ENCODE measurements at places on chromosomes 2 and 18. TPM values are rescaled to one million over a fixed set of nuclear protein-coding genes. Genes with fewer than 3 reads are reported as not detected.

The ZNF396 gene
- total RNA-seq, result 1.4 TPM

The ARHGAP28 gene
- total RNA-seq, result 0.66 TPM

DNA sequence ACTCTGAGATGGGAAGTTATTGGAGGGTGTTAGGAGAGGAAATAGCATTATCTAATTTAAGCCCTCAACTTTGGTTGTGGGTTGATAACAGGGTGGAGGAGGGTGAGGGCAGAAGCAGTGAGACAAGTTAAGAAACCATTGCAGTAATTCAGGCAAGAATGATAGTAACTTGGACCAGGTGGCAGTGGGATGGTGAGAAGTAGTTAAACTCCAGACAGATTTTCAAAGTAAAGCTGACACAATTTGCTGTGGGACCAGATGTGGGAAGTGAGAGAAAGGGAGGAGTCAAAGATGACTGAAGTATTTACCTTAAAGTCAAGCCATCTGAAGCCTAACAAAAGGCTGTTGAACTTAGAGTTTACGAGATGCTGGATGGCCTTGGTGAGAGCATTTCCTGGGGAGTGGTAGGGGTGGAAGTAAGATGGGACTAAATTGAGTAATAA is 163.2 kb upstream of the KLF7 start:
- no peak for DNase-seq

DNA sequence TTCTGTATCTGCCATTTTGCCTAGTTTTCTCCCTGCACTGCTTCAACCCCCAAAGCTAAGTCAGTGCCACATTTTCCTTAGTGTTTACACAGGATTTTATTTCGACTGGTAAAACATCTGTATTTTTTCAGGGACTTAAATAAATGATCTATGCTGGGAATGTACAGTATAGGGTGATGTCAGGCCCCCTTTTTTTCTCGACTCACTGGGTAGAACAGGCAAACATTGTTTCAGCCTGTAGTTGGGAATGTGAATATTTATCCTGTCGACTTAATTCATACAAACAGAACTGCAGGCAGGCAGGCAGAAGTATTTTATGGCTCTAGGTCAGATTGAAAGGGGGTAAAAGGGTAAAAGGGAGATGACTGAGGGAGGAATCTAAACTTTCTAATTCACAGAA is 123.5 kb upstream of the ZFP36L2 start:
- no peak for DNase-seq

- no peak for DNase-seq
Measured at GRCh38 chr2:172627181-172627580, 71.3 kb downstream of the PDK1 start.

DNA sequence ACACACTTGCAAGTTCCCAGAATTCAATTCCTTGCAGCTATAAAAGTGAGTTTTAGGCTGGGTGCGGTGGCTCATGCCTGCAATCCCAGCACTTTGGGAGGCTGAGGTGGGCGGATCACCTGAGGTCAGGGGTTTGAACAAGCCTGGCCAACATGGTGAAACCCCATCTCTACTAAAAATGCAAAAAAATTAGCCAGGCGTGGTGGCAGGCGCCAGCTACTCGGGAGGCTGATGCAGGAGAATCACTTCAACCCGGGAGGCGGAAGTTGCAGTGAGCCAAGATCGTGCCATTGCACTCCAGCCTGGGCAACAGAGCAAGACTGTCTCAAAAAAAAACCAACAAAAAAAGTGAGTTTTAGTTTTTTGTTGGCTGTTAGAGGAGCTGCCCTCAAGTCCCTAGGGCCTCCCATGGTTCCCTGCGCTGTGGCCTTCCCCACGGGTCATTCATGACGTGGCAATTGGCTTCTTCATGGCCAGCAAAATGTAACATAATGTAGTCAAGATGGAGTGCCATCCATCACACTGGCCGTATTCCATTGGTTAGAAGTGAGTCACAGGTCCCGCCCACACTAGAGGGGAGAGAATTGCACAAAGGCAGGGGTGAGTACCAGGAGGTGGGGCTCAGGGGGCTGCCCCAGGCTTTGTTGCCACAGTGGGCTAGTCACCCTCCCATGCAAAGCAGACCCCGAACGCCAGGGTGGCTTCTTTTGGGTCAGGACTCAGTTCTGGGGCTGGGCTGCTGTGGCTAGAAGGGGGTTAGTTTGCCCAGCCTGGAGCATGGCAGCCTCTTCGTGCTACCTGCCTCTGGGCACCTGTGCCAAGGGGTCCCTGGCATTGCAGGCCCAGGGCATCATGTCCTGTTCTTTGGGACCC is 37.7 kb upstream of the INHBB start:
- no peak for DNase-seq

The TSHZ1 gene
- total RNA-seq, result 27.0 TPM

The G6PC2 gene
- total RNA-seq, result not detected

The LHCGR gene
- total RNA-seq, result 2.7 TPM

DNA sequence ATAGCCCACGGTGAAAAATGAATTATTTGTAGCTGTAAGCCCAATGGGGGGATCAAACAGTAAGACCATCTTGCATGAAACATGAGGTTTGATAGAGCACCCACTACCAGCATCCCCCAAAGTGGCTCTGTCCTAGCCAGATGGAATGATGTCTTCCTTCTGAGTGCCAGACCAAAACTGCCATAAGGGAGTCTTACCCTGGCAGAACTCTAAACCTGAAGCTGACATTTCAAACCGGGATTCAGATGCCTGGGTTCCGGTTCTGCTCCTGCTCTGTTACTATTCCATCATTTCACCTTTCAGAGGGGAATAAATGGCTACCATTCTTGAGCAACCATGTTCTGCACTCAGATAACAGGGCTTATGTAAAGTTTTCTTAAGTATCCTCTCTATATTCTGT is 67.4 kb downstream of the MYO3B start:
- no peak for DNase-seq

DNA sequence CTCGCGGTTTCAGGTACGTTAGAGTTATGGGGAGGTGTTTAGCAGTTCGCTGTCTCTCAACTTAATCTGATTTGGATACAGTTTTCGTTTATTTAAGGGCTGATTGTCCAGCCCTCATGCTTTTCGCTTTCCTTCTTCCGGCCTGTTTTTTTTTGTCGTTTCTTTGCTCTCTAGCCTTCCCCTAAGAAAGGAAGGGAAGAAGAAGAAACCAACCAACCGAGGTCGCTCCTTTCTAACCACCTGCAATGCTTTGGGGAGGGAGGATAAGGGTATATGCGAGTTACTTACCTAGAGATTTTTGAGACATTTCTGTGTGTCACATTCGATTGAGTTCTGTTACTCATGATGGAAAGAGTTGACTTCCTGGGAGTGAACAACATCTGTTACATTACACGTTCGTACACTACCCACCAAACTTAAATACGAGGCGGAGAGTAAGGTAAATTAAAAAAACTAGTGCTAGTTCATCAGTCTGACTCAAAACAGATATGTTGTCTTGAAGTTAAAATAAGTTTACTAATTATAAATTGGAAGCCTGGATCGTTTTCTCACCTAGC is 918 bp downstream of the EIF5B start:
- no peak for DNase-seq

DNA sequence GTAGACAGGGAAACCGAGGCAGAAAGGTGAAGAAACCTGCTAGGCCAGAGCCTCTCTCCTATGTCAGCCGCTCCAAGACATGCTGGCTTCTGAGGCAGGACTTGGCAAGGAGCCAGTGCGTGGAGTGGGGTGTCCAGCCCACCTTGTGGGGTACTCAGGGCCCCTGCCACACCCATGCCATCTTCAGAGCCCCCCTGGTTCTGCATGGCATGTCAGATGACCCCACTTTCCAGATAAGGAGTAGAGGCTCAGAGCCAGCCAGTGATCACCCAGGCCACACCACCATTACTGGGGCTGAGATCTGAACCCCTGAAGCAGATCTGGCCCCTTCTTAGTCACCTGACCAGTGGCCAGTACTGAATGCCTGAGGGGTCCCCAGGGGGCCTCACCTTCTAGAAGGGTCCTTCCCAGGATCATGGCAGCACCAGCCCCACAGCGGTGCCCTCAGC is 14.7 kb downstream of the CROCC2 start:
- no peak for DNase-seq

- no peak for DNase-seq
Measured at GRCh38 chr2:231138699-231139098, 13.9 kb upstream of the HTR2B start.

- no peak for DNase-seq
Measured at GRCh38 chr2:10404324-10405143, 43.6 kb downstream of the ODC1 start.

- DNase-seq, result no peak
Measured at GRCh38 chr2:8803658-8804379, 33.6 kb downstream of the KIDINS220 start.

DNA sequence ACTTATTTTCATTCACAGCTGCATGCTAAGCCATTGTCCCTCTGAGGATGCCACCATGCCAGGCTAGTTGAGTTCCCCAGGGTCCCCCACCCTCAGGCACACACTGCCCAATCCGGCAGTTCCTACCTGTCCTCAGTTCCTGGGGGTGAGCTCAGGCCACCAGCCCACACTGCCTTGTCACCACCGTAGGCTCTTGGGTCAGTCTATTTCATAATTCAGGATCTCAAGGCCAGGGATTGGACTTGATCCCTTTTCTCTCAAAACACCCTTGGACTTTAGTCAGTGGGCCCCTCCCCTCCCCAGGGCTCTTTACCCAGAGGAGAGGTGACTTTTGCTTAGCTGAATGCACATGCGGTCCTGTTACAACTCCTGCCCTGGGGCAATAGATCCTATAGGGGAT is 18.7 kb upstream of the MC2R start:
- no peak for DNase-seq

DNA sequence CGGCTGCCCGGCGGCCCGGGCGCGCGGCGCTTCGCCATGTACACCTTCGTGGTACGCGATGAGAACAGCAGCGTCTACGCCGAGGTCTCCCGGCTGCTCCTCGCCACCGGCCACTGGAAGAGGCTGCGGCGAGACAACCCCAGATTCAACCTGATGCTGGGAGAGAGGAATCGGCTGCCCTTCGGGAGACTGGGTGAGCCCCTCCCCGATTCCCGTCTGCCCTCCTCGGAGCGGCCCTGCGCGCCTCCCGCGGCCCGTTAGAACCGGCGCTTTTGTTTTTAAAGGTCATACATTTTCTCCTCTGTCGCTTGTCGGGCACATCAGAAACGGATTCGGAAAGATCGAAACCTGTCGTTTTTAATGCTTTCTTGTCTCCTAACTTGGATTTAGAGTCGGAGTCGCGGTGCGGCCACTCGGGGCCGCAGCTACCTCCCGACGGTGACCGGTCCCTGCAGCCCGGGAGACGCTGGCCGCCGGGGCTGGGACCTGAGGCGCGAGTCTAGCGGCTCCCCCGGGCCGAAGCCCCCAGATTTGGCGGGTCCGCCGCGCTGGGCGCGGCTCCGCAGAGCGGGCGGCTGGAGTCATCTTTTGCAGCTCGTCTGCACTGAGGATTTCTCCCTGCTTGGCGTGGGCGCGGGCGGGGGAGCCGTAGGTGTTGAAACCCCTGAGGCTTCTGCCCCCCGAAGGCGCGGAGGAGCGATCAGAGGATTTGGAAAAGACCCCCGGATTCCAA is 519 bp downstream of the TTL start:
- DNase-seq, result no peak

DNA sequence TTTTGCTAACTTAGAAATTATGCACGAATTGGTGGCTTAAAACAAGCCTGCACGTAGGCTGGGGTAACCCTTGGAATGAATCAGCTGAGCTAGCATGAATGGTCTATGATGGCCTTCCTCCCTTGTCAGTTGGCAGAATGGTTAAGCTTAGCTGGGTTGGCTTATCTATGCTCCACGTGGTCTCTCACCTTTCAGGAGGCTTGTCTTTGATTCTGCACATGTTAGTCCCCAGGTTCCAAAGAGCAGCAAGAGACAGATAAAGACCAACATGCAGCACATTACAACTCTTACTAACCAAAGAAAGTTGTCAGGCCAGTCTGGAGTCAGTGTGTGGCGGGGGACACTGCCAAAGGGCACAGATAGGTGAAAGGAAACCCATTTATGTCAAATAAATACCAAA is 700.9 kb upstream of the SYT4 start:
- no peak for DNase-seq

GRCh38 chr2:175203621-175204496 is 22.3 kb upstream of the ATP5MC3 start:
- no peak for DNase-seq

The CREB1 gene
- total RNA-seq, result 39.3 TPM

DNA sequence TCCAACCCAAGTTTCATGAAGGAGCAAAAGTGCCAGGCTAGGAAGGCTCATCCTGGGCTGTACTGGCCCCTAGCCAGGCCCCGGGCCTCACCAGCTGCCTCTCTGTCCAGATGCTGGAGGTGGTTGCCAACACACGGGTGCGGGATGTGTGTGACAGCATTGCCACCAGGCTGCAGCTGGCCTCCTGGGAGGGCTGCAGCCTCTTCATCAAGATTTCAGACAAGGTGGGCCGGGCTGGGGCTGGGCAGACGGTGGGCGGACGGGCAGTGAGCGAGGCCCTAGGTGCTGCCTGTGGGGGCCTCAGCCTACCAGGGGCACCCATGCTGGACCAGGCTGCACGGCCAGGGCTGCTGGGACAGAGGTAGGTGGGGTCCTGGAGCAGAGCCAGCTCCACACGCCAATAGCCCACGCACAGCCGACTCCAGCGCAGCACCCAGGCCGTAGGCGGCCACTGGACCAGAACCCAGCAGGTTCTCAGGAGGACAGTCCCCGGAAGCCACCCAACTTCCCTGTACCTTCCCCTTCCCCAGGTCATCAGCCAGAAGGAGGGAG is 11.8 kb upstream of the GPR17 start:
- DNase-seq, result no peak

DNA sequence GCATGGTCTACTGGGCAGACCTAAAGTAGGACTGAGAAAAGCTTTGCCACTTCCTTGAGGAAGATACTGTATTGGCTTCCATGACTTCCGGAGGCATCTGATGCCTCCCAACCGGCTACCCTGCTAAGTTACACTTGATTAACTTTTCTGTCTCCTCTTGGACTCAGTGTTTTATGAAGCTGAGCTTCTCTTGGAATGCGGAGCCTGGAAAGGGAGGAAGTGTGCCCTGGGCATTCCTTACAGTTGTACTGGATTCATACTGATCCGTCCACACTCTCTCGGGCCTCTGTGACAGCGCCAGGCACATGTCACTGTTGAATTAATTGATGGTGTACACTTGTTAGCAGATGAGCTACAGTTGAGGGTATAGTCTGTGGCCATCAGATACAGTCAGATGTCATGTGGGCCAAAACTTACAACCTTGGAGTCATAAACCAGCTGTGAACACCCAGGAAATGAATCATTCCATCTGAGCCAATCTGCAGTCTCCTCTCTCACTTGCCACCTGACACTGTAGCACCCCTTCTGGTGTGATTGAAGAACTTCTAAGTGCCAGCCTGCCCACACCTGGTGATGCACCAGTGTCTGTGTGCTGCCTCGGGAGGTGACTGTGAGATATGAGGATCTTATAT is 122.5 kb downstream of the FHOD3 start:
- DNase-seq, result no peak

The NTSR2 gene
- not detected for total RNA-seq

- no peak for DNase-seq
Measured at GRCh38 chr2:120669121-120669952, 66.3 kb upstream of the GLI2 start.
